ENCODE measurements at places on chromosomes 7 and 10.

- no peak for DNase-seq
These were observed 31.8 kb upstream of the ELFN1 start for GRCh38 chr7:1638215-1638661.

DNA sequence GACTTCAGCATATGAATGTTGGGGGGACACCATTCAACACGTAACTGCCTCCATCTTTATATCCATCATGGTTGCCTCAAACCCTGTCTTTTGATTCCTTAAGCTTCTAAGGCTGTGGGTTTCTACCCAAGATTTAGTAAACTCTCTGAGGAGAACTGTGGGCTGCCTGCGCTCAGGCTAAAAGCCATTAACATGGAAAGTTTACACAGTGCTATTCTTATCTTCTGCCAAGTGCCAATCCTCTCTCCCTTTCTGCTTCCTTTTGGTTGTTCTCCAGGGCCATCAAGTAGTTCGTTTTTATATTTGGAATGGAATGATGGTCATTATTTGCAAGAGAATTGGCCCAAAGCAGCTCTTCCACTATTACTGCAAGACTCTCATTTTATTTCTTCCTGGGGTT, 97.3 kb upstream of the KLF14 start:
- no peak for DNase-seq

DNA sequence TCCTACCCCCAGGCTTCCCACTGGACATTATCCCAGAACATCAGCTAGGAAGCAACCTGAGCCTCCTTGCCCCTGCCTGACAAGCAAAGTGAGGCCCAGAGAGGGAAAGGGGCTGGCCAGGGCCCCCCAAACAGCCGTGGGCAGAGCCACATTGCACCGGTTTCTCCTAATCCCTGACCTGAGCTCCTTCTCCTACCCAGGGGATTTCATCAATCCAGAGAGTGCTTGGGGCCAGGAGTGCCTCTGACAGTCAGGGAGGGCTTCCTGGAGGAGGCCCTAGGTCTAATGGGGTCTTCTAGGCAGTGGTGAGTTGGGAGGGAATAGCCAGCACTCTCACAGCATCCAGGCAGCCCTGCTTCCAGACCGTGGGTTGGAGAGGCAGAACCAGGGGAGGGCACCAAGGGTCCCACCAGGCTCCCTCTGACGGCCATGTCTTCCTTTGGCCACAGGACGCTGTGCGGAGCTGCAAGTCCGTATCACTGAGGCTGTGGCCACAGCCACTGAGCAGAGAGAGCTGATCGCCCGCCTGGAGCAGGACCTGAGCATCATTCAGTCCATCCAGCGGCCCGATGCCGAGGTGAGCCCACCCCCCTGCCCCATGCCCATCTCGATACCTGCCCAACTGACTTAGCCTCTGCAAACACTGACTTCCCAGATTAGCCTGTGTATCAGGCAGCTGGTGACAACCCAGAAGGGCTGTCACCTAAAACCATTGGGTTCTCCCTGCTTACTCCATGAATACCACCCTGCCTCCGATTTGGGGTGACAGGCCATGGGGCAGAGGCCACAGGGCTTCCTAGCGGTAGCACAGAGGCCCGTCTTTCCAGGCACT, 13.5 kb upstream of the SH2B2 start:
- no peak for DNase-seq

- DNase-seq: no peak
These were observed 182.1 kb upstream of the CDC14C start for GRCh38 chr7:48742079-48742798.

DNA sequence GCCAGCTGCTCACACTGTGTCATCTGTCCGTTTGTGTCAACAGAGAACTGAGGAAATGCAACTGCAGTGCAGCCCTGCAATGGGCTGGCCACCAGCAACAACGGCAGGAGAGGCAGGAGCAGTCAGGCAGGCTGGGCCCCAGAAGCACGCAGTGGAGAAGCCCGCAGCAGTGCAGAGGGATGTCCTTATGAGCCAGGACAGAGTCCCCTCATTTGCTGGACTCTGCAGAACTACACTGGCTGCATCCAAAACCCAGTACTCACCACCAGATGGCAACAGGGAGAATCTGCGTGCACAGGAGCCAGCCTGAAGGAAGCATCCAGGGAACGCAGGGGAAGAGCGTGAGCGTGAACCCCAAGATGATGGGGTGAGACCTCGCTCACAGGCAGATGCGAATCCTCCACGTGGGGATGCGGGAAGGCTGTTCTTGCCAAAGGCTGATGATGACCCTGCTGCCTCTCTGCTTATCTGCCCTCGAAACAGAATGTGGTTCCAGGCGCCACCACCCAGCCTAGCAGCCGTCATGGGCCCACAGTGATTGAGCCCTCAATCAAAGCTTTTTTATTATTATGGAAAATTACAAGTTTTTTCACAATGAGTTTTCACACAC, 232.1 kb downstream of the PTPRN2 start:
- no peak for DNase-seq

DNA sequence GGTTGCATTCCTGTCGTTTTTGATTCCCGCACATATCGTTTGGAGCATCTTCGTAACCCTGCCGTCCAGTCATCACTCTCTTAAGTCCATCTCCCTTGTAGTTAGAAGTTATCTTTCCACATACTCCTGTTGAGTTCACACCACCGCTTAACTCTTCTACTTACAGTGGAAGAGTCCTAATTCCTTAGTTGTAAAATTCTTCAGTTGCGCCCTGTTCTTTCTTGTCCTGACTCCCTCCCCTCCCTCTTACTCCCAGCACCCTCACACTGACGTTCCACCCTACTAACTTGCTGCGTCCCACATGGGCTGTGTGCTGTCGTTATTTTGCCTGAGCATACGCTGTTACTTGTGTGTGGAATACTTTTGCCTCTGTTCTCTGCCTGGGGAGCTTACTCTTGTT, 11.7 kb downstream of the DNAJB6 start:
- no peak for DNase-seq

DNA sequence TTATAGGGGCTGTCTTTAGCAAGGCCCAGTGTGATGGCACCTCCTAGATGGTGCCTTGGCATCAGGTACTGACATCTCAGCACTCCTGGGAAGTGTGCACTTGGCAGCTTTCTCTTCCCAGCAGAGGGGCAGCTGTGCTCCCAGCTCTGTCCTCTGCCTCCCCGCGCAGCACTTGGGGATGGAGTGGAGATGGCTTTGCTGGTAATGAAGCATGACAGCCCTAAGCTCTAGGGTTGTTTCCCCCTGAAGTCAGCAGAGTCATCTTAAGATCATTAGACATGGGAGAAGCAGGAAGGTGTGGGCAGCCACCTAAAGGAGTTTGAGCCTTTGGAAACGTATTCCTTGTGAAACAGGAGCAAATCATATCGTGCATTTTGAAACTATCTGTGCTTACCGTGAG, 46.7 kb downstream of the HTRA1 start:
- DNase-seq: no peak

GRCh38 chr10:4285121-4285520, 500.1 kb upstream of the KLF6 start:
- no peak for DNase-seq

- no peak for DNase-seq
These were observed 1.1 kb upstream of the SEMA4G start for GRCh38 chr10:100968062-100968736.

DNA sequence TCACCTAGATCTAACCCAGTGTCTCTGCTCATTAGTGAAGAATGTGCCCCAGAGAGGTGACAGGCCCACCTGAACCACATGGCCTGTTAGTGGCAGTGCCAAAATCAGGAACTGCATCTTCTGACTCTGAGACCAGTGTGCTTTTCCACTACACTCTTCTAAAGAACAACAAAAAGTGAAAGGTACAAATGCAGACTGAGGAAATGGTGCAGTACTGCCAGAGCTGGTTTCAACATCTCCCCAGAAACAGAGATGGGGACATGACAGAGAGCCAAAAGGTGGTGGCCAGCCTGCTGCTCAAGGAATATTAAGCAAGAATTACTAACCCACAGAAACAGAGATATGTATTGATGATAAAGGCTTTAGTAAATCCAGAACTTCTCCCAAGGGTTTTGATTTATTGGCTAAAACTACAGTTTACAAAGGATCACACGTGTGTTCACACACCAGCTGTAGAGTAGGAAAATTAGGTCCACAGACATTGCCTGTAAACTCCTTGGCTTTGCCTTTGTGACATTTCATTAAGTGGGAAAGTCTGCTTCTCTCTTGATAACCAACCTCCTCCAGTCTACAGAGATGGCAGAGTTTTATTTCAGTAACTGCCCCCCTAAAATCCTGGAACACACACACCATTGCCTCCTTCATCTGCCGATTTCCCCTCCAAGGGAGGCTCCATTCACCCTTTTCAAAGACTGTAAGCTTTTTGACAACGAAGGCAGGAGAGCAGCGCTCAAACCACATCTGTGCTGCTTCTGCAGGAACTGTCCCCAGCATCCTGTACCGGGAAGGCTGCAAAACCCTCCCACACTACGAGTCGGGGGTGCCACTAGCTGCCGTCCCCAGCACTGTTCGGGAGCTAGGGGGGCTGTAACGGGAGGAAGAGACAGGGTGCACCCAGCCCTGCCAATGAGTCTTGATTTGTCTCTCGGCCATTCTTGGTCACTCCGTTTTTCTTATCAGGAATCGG, 29.8 kb downstream of the GSDME start:
- no peak for DNase-seq

GRCh38 chr7:8162181-8162580, 99.8 kb downstream of the ICA1 start:
- DNase-seq: no peak

- DNase-seq: no peak
These were observed 4.1 kb downstream of the IFIT2 start for GRCh38 chr10:89305766-89306433.

- no peak for DNase-seq
These were observed 88.2 kb upstream of the FAM133B start for GRCh38 chr7:92678291-92678920.

DNA sequence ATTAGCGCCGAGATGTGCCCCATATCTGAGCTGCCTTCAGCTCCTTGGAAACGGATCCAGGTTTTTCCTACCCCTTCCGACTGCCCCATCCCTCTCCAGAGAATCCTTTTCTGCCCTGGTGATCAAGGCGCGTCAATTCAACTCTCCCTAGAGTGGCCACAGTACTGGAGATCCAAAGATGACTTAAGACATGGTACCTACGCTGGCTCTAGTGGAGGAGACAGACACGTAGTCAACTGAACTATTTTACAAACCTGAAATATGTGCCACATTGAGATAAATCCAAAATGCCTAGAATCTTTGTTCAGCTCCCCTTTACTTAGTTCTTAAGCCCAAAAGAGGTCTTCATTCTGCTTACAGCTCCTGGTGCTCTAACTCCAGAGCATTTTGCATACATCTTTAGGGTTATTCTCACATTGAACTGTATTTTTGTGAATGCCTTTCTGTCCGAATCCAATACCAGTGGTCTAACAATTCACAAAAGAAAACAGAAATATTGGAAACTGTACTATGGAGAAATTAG, 444 bp upstream of the TNPO3 start:
- DNase-seq: no peak

DNA sequence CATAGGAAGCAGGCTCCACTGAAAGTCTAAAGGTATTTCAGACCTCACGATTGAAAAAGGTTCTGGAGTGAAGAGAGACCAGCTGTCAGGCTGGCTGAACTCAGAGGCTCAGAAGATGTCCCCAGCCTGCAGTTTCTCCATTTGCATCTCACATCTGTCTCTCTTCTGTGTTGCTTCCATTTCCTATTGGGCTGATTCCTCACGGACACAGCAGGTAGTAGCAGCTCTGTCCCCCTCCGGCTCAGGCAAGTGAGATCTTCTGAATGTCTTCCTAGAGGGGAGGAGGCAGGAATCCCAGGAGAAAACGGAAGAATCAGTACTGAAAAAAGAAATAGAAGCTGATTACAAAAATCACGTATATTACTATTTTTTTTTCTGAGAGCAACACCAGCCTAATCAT, 274.1 kb upstream of the COBL start:
- no peak for DNase-seq

GRCh38 chr7:101900103-101900502, 82.7 kb downstream of the CUX1 start:
- DNase-seq: no peak

GRCh38 chr7:113799896-113800295, 118.9 kb downstream of the PPP1R3A start:
- no peak for DNase-seq

DNA sequence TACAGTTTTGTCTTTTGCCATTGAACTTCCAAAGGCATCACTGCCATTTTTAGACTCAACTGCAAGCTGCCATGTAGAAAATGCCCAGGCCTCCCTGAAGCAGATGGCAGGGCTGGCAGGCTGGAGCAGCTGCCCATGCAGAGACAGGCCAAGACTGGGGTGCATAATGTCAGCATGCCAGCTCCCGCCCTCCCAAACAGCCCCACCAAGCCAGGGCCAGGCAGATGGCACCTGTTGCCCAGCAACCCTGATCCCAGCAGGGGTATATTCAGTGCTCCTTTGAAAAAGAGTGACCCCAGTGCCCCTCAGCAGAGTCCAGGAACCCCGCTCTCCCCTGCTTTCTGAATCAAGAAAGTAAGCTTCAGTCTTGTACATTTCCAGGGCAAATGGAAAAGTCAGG, 32.6 kb downstream of the VSTM4 start:
- DNase-seq: no peak

DNA sequence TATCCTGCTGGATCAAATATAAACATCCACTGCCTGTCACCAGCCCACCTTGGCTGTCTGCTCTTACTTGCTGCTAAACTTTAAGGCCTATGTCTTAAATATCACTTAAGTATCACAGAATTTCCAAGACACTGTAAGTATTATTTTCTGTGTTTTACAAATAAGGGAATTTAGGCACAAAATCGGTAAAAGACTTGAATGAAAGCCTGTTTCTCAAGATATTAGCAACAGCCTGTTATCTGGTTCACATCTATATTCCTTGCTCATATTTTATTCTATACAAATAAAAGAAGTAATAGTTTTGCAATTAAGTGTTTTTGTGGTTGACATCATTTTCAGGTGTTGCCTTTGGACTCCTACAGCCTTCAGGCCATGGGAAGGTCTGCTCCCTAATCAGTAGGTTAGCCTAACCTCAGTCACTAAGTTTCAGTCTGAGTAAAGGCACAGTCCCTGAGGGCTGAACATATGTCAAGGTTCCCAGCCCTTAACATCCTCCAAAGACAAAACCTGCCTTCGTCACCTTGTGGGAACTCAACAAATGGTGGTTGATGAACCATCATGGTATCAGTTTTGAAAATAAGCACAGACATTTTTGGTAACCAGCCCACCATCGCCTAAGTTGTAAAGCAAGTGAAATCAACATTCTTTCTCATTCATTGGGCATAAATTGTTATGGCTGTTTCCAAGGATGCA, 127.1 kb downstream of the CREB5 start:
- DNase-seq: no peak

DNA sequence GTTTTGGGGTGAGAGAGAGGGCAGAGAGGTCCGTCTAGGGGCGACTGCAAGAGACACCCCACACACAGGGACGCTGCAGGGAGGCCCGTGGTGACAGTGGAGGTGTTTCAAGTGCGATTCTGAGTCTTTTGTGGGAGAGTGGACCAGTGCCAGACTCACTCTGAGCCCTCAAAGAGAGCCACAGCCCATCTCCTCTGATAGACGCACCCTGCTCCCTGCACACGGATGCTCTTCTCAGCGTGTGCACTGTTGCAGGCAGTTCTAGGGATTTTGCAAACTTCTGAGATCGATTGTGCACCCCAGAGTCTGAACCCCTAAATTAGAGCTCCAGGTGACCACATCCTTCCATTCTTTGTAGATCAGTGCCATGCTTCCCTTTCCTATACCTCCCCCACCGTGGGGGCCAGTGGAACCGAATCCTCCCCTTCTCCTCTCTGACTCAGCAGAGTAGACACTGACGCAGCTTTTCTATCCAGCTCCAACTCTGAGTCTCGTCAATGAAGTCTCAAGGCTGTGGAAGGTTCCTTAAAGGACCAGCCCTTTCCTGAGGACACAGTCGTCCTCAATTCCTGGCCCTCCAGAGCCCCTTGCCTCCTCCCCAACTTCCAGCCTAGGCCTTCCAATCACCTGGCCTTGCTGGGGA, 83.8 kb downstream of the TMEM130 start:
- no peak for DNase-seq

- no peak for DNase-seq
These were observed 259.3 kb downstream of the SNX13 start for GRCh38 chr7:17680943-17681351.
